ENCODE measurements at places on chromosomes 5 and 9. TPM values are rescaled to one million over a fixed set of nuclear protein-coding genes. Genes with fewer than 3 reads are reported as not detected.
A peak's percentile ranks its signal among the peaks of the same experiment; 100 is the strongest.

DNA sequence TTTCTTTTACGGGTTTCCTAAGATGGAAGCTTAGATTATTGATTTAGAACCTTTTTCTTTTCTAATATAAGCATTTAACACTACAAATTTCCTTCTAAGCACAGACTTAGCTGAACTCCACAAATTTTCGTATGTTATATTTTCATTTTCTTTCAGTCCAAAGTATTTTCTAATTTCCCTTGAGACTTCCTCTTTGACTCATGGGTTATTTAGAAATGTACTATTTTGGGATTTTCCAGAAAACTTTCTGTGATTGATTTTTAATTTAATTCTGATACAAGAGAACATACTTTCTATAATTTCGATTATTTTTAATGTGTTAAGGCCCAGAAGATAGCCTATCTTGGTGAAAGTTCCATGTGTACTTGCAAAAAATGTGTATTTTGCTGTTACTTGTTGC, 19.7 kb upstream of the TBCA start:
- no peak for DNase-seq

GRCh38 chr9:34777666-34778065, 67.7 kb upstream of the CCL21 start:
- no peak for DNase-seq

GRCh38 chr9:99868845-99869244, 37.6 kb upstream of the STX17 start:
- peak; percentile 6 for DNase-seq

DNA sequence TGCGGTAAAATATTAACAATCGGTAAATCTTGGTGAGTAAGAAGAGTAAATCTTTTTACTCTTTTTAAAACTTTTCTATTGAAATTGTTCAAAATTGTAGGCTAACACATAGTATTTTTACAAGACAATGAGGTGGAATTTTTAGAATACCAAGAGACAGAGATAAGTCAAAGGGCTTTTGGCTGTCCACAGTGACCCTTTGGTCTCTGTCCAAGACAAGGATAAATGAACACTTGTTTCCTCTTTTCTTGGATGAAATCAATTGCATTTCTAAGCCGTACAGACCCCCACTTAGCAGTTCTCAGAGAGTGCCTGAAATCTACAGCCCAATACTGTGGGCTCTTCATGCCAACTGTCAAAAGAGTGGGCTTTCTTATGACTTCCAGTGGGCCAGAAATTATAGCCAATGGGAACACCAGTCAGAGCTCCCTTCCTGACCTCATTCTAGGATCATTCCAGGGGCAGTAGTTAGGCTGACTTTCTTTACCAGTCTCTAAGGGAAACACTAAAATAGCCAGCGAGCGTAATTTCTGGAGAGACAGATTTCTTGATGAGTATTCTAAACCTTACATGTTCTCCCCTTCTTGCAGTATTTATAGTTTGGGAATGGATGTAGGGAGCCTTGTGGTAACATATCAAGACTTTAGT, 74.1 kb downstream of the GALNT10 start:
- DNase-seq, result no peak

DNA sequence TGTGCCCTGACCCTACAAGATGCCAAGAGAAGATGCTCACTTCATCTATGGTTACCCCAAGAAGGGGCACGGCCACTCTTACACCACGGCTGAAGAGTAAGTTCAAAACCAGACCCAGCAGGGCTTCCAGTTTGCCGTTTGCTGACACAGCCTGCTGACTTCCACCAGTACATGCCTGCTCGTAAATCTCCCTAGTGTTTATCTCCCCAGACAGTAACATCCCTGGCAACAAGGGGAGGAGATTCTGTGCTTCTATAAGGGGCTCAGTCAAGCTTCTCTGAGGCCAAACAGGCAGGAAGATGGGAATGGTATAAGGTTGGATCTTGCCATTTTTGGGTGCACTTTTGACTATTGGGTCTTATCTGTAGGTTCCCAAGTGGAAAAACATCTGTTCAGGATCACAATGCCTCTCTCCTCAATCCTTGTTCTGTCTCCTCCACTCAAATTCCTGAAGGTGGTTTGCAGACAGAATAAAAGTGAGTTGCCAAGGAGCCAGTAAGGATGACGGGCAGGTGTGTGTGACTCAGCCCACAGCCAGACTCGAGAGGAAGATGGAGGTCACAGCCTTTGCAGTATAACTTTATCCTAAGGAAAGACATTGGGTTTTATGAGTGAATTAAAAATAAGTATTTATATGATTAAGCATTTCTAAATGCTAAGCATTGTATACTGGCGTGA, 1.9 kb downstream of the MLANA start:
- DNase-seq, result no peak

- DNase-seq, result peak; percentile 91
These were observed 36.5 kb downstream of the HABP4 start for GRCh38 chr9:96486386-96487028.

DNA sequence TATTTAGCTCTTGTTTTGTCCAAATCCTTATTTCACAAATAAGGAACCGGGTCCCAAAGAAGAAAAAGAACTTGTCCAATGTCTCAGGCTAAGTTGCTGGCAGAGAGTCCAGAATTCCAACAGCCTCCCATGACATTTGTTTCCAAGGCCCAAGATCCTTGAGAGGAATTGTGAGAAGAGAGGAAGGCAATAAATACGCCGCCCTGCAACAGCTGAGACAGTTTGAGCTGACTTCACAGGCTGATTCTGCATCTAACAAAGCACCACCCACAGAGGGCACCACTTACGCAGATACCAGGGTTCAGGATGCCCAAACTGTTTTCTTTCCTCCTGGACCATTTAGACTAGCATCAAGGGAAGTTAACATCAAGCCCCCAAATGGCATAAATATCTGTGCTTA, 211.3 kb downstream of the FAM114A2 start:
- no peak for DNase-seq

GRCh38 chr9:128392302-128393144, 21.3 kb downstream of the URM1 start:
- DNase-seq, result no peak

DNA sequence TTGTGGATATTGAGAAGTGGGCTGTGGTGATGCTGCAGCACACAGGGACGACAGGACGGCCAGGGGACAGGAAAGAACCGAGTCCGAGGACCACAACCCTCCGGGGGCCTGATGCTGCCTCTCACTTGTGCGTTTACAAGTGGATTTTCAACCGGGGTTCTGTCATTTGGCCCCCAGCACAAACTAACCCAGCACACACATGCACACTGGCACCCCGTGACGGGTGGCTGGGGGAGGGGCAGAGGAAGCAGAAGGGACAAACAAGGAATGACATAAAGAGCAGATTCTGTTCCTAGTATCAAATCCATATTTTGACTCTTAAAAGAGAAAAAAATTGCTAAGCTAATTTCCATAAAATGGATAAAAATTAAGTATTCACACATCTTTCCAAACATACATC, 18.3 kb upstream of the ZFYVE16 start:
- no peak for DNase-seq

PCDHGB5 gene
- 18.6 TPM for total RNA-seq

PTPN3 gene
- total RNA-seq, result 1.6 TPM

KIF27 gene
- not detected for total RNA-seq

Data from RPMI7951 (cell line).